ENCODE measurements at places on chromosomes 5 and 9.

- DNase-seq: no peak
Observed at GRCh38 chr9:96080364-96080763, 204.9 kb downstream of the ERCC6L2 start.

DNA sequence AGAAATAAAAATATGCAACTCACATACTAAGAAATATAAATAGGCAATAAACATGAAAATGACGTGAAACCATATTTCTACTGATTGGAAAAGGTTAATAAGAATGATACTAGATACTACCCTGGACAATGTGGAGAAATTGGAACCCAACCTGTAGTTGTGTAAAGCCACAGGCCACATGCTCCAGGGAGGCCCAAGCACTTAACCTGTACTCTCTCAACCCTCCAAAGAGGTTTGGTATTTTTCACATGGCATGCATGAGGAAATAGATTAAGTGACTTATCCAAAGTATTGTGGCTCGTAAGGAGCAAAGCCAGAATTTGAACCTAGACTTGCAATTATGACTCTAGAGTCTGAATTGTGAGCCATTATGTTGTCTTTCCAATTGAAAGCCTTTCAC is 13.4 kb downstream of the LIFR start:
- DNase-seq: no peak

- DNase-seq: no peak
Observed at GRCh38 chr5:149313151-149313841, 32.0 kb upstream of the GRPEL2 start.

DNA sequence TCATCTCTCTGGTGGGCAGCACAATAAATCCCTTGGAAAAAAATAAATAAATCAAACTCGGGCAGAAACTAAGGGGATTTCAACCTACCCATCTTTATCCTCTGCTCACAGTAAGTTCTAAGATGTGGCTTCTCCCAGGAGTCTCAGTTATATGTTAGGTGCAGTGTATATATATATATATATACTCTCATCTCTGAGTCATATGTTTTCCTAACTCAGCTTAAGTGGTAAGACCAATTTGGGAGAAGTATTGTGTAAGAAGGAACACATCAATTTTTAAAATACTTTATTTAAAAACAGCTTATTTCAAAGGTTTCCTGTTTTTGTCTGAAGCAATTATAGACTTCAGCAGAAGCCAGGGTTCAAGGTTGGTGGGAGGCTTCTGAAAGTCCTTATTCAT is 20.3 kb upstream of the OSMR start:
- peak; percentile 56 for DNase-seq

GRCh38 chr5:83956386-83956785 is 235.7 kb upstream of the HAPLN1 start:
- peak; percentile 71 for DNase-seq

DNA sequence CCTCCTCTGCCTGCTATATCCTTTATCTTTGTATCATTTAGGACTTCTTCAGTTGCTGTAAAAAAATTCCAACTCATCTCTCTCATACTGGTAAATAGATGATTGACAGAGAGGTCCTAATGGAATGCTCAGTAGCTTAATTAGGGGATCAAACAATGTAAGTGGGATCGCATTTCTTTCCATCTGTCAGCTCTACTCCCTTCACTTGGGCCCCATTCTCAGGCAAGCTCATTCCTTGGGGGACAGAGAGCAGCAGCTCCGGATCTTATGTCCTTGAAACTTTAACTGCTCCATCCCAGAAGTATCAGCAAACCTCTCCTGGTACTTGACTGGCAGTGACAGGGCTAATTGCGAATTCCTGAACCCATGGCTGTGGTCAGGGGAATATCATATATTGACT is 146.7 kb downstream of the YTHDC2 start:
- no peak for DNase-seq

GRCh38 chr5:477247-477646 is 34.3 kb downstream of the EXOC3 start:
- DNase-seq: no peak

DNA sequence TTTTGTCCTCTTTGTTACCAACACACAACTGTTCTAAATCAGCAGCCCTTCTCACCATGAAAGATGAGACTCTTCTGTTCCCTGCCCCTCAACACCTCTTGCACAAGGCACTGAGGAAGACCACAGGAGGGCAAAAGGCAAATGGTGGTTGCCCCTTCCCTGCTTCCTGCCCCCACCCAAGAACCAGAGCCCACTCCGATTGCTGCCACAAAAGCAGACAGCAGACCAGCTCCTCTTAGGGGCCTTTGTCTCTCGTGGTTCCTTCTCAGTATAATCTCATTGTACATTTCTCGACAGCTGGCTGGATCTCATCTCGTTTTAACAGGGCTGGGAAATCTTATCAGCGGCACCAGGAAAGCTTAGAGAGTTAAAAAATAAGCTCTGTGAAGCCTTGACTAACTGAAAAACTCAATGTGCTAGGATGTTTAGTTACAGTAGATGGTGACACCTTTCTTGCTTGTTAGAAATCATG is 1.1 kb downstream of the MVB12B start:
- DNase-seq: peak; percentile 14

DNA sequence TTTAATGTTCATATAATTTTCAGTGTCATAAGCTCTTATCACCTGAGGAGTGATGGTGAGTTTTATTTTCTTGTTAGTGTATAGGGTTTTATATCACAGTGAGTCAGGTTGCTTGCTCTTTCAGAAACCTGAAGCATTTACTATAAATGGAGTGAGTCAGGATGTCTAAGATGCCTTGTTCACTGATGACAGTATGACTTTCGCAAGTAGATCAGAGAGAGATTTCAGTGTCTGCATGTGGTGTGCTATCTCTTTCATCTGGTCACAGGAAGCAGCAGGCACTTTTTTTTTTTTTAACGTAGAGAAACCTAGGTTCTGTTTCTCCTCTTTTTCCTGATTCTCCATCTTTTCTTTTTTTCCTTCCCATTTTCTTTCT is 237.1 kb downstream of the DMRTA1 start:
- DNase-seq: peak; percentile 71

DNA sequence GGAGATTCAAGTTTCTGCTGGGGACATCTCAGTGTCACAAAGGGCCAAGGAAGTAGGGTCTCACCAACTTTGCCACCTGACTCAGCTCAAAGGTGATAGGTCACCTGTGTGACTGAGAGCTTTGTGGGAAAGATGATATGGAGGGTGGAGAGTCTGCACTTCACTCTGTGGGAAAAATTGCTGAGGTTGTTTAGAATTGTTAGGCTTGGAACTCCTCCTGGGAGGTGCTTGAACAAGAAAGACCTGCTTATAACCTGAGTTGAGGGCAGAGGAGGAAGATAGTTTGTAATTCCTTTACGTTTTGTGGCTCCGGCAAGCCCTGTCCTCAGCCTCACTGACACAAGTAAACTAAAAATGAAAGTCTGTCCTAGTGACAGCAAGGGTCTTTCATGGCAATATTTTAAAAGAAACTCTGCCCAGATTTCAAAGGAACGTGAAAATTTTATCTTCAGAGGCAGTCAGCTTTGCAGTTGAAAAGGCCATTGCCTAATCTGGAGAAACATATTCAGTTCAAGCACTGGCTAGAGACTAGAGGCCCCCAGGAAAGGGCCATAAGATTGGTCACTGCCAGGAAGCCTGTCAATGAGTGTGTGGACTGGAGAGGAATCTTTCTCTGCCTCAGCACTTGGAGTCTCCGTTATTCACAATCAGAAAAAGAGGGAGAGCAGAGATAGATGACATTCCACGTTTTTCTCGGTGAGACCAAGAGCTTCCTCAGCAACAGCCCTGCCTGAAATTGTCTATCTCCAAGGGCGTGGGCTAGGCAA is 23.2 kb downstream of the PCDHAC2 start:
- no peak for DNase-seq

- DNase-seq: peak; percentile 27
Observed at GRCh38 chr5:150710165-150710564, 9.3 kb upstream of the RBM22 start.

- peak; percentile 75 for DNase-seq
Observed at GRCh38 chr5:149268928-149269557, 2.6 kb upstream of the AFAP1L1 start.

DNA sequence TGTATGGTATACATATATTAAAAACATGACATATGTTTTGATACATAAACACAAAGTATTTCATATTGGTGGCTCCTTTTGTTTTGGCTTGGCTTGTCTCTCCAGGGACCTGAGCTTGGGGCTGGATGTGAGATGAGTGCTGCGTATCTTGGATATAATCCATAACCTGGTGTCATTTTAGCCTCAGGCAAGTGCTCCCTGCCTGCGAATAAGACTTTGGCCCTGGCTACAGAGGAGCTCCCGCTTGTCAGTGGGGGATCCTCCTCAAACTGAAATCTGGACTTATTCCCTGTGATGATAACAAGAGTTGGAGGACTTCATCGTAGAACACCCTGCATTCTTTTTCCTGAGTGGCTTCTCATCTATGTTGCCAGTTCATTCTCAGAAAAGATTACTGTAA is 341.7 kb upstream of the CLINT1 start:
- no peak for DNase-seq

DNA sequence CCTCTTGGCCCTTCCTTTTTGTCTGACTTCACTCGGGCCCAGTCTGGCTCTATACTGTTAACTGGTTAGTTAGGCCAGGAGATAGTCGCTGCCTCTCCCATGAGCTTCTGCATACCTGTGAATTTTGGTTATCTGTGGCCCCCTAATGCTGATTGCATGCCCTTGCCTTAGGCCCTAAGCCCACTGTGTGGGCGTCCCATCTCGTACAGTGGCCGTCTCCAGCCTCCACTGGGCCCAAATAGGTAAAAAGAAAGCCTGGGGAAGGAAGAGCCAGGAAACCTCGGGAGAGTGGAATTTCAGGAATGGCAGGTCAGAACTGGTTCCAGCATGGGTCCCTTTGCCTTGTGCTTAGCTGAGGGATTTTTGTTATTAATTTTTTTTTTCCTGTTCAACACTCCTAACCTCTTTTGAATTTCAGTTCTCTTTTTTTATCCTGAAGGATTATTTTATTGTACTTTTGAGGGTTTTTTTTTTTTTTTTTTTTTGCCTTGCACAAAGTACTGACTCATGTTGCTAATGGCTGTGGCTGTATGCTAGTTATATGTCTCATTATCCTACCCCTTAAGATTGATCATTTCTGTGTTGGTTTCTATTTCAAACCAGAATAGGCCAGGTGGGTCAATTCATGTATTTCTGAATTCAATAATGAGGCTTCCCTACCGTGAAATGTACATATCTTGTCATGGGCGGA is 3.4 kb downstream of the PRRC2B start:
- peak; percentile 44 for DNase-seq

- DNase-seq: peak; percentile 72
Observed at GRCh38 chr9:121744687-121745395, 93.4 kb downstream of the DAB2IP start.

- no peak for DNase-seq
Observed at GRCh38 chr5:72472031-72472430, 35.2 kb downstream of the ZNF366 start.

DNA sequence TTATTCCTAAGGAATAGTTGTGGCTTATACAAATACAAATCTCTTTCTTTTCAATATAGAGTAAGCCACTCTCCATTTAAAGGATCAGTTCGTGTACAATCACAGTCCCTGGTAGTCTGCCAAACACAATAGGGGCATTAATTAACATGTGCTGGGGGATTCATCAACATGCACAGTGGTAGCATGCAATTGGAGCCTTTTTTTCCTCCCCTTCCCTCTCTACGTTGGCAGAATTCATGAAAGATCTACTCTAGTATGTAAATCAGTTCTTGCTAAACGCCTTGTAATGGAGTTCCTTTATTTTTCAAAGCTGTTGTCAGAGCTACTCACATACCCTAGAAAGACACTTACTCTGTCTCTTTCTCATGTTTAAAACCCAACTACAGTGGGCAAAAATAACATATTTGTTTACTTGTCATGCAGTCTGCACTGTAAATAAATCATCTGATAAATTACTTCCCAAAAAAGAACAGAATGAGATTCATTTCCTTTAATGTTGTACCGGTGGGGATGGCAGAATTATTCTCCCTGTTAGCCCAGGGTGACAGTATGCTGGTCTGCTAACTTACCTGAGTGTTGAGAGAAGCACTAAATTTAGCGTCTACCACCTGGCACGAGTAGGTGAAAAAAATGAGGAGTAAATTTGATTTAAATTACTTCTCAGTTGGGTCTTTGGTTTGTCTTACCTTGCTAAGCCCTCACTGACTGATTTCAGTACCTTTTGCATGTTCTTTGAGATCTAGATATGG is 341.5 kb upstream of the CCNH start:
- DNase-seq: no peak

GRCh38 chr5:33049298-33049697 is 338.2 kb downstream of the NPR3 start:
- peak; percentile 43 for DNase-seq

GRCh38 chr5:94750681-94751080 is 132.2 kb downstream of the SLF1 start:
- DNase-seq: no peak

DNA sequence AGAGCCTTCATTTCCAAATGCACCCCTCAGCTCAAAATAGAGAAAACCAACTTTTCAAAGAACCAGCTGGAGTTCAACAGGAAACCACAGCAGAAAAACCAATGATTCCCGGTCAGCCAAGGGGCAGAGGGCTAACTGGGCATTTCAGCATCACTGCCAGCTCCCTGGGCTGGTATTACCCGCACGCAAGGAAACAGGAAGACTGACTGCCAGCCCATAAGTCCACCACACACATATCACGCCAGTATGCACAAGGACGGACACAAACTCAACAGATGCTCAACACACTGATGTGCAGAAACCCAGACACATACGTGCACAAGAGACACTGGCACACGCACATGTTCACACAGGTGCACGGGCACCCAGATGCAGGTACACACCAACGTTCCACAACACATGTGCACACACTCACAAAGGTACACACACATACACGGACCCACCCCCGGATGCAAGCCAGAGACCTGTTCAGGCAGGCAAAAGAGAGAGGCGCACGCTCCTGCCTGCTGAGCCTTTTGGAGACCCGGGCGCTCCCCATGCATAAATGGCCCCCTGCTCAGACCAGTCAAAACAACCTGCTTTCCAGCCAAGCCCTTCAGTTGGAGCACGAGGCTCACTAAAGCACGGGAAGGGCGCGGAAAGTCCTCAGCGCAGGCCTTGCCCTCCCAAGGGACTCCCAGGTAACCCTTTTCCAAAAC is 2.1 kb downstream of the ADAMTS2 start:
- DNase-seq: peak; percentile 19
